IMR-90 (cell line): ENCODE measurements at places on chromosomes 7 and 10. TPM values are rescaled to one million over a fixed set of nuclear protein-coding genes. Genes with fewer than 3 reads are reported as not detected.
A peak's percentile ranks its signal among the peaks of the same experiment; 100 is the strongest.

CFAP43 gene
- under 0.01 TPM in 1 of 2 replicates, not detected in the other for total RNA-seq

TFEC gene
- under 0.01 and 0.28 TPM in 2 replicates for total RNA-seq

DNA sequence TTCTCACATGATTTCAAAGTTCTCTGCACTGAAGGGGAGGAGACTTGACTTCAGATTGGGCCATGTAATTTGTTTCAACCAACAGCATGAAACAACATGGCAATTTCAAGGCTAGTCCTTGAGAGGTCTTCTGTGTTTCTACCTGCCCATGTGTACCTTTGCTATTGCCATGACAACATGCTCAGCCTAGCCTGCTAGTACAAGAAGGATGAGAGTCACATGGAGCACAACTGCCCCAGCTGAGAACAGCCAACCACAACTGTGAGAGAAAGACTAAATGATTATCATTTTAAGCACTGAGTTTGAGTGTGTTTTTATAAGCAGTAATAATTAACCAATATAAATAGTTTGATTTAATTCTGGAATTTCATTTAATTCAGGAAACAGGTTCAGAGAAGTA lies 41.9 kb downstream of the ANKMY2 start:
- no peak for DNase-seq

GRCh38 chr7:1951159-1951536 lies 281.1 kb downstream of the ELFN1 start:
- peak; percentile 3 for DNase-seq

- DNase-seq: no peak
Measured at GRCh38 chr7:141184532-141185190, 110.8 kb downstream of the TMEM178B start.

GRCh38 chr10:126470991-126471390 lies 82.7 kb upstream of the ADAM12 start:
- DNase-seq: no peak

- no peak for DNase-seq
Measured at GRCh38 chr7:29038463-29038862, 80.3 kb upstream of the TRIL start.

GRCh38 chr7:50121286-50121685 lies 28.2 kb upstream of the ZPBP start:
- DNase-seq: no peak
